CD8-positive, alpha-beta memory T cell (primary cell): ENCODE measurements at places on chromosomes 7 and 10.

GRCh38 chr7:42161110-42161509, 75.9 kb downstream of the GLI3 start:
- DNase-seq: no peak

DNA sequence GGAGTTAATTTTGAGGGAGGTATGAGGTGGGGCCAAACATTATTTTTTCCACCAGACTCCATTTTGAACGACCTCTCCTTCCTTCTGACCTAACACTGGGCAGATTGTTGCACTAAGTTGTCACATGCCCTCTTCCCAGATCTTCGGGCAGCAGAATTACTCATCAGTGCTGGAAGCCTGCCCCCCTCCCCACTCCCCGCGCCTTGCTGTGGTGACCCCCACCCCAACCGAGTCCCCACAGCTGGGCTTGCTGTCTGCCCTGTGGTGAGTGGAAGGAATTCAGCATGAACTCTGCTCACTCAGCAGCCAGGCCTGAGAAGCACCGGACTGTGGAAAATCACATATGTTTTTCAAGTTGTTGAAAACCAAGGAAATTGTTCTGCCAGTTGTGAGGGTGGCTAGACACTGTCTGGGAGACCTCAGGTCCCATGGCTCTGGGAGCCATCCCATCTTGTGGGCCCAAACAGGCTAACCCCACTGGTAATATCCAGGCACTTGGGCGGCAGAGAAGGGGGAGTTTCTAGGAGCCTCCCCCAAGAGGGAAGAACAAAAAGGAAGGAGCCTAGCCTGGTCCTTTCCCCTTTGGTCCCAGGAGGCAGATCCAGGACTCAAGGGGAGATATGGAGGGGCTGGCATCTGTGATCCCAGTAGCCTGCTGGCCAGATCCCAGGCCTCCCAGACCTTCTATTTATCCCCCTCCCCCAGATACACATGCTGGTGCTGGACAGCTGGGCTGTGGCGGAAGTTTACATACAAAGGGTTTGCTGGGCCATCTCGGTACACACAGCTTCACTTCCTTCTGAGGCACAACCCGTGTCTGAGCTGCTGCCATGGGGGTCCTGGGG, 3.5 kb upstream of the AEBP1 start:
- no peak for DNase-seq

DNA sequence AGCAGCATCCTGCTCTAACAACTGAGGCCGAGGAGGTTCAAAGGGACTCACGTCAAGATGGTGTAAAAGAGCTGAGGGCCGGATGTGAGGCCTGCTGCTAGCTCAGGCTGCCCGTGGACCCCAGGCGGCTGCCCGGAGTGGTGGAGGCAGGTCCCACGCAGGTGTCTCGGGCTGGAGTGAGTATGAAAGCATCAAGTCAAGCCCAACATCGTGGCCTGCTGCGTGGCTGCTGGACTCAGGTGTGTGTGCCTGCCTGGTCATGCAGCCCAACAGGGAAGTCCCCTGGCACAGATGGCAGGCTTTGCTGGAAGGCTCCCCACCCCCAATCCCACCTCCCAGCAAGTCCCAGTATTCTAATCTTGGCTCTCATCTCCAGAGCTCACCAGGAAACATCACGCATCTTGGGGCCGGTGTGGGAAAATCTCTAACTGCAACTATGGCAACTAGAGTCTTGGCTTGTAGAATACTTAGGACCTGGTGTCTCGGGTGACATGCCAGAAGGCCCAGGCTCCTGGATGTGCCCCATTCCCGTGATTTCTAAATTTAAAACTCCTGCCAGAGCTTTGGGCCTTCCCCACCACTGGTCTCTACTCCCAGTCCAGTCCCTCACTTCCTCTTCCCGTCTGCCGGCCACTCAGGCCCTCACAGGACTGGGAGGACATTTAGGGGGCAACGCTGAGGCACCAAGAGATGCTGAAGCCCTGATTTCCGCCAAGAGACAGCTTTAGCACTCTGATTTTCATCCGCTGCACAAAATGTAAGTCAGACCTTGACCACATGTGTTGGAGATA, 85.9 kb downstream of the PRKAG2 start:
- DNase-seq: no peak

GRCh38 chr7:109663806-109664205, 1094.1 kb downstream of the DNAJB9 start:
- no peak for DNase-seq

GRCh38 chr10:123139521-123140163, 3.9 kb downstream of the HMX3 start:
- no peak for DNase-seq

DNA sequence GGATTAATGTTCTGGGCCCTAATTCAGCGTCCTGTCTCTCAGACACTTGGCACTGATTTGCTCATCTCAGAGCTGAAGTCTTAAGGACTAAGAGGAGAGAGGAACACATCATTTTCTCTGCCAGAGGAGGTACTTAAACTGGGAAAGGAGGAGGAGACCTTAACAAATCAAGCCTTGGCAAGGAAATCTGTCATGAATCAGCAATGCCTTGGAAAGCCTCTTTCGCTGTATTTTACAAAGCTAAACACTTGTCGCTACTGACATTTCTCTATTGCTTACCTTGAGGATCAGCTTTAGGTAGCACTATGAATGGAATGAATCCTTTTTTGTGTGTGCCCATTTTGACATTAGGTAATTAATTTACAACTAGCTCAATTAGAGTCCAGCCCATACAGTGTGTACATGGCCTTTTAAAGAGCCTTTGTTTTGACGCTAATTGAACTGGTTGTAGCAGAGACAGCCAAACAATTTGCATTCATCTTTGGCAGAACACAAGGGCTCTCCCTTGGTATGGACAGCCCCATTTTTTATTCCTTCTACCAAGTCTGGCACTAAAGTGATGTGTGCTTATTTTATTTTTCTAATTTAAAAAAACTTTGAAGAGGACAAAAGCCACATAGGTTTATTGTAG, 37.4 kb downstream of the AUTS2 start:
- DNase-seq: no peak

DNA sequence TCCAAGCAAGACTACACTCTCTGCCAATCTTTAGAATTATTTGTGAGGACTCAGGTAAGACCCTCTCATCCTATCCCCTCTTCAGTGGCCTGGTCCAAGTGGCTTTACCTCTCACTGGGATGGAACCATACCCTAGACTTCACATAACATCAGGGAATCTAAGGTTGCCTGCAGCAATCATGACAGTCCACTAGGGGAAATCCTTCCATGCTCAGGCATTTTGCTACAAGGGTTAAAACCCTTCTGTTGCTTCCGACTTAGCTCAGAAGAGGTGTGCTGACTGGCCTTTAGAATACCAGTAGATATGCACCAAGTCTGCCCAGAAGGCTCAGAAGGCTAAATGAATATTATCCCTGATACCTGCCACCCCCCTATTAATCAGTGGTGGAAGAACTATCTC, 24.9 kb upstream of the NPS start:
- no peak for DNase-seq
